ENCODE measurements at places on chromosomes 1 and 21. TPM values are rescaled to one million over a fixed set of nuclear protein-coding genes. Genes with fewer than 3 reads are reported as not detected.

The S100A7 gene
- not detected for total RNA-seq

The FAM20B gene
- 23.1 TPM for total RNA-seq

The LCE6A gene
- not detected for total RNA-seq

The NHLH1 gene
- total RNA-seq: not detected

The CSDE1 gene
- 533 TPM for total RNA-seq

The CAMK2N1 gene
- 5.4 TPM for total RNA-seq

The OBSCN gene
- 2.3 TPM for total RNA-seq

The TDRD5 gene
- total RNA-seq: not detected

The DENND2C gene
- 1.9 TPM for total RNA-seq

The TNFSF4 gene
- 5.3 TPM for total RNA-seq

The MEX3A gene
- total RNA-seq: 0.18 TPM

The RHBDL2 gene
- not detected for total RNA-seq

The C1orf159 gene
- 8.4 TPM for total RNA-seq

The IGSF9 gene
- not detected for total RNA-seq

The KCNJ9 gene
- not detected for total RNA-seq

The VANGL1 gene
- total RNA-seq: 9.9 TPM

The MPL gene
- not detected for total RNA-seq

The FCRL5 gene
- not detected for total RNA-seq

The AHCYL1 gene
- 32.7 TPM for total RNA-seq

The SETDB1 gene
- total RNA-seq: 17.7 TPM

The OR2L5 gene
- total RNA-seq: not detected

The CCDC185 gene
- not detected for total RNA-seq

The TSACC gene
- 2.6 TPM for total RNA-seq

The RAB25 gene
- total RNA-seq: not detected

The KRTAP10-1 gene
- total RNA-seq: not detected

The ZNF593OS gene
- total RNA-seq: not detected

The OR2T33 gene
- total RNA-seq: not detected

The FGGY gene
- 10.5 TPM for total RNA-seq

The F11R gene
- total RNA-seq: 20.9 TPM

The ADGRL2 gene
- total RNA-seq: 104 TPM

The HTR6 gene
- total RNA-seq: not detected

The TMEM52 gene
- 0.54 TPM for total RNA-seq

The FCRL6 gene
- not detected for total RNA-seq

The OR14C36 gene
- not detected for total RNA-seq

The CD52 gene
- total RNA-seq: not detected

The SLC35F3 gene
- total RNA-seq: not detected

The OR2L3 gene
- not detected for total RNA-seq

The KCNQ4 gene
- total RNA-seq: under 0.01 TPM

The WNT3A gene
- total RNA-seq: not detected

The LIX1L gene
- total RNA-seq: 33.4 TPM

The ARMH1 gene
- total RNA-seq: not detected

The IRF6 gene
- total RNA-seq: 0.32 TPM

The TRIM46 gene
- 1.1 TPM for total RNA-seq

The AMPD1 gene
- not detected for total RNA-seq

The HES2 gene
- total RNA-seq: 0.49 TPM

The HAO2 gene
- not detected for total RNA-seq

The CASQ2 gene
- not detected for total RNA-seq

The CRTC2 gene
- 13.1 TPM for total RNA-seq

The CNR2 gene
- total RNA-seq: not detected

The FMN2 gene
- total RNA-seq: not detected
